ENCODE measurements at places on chromosomes 16 and 17.

DNA sequence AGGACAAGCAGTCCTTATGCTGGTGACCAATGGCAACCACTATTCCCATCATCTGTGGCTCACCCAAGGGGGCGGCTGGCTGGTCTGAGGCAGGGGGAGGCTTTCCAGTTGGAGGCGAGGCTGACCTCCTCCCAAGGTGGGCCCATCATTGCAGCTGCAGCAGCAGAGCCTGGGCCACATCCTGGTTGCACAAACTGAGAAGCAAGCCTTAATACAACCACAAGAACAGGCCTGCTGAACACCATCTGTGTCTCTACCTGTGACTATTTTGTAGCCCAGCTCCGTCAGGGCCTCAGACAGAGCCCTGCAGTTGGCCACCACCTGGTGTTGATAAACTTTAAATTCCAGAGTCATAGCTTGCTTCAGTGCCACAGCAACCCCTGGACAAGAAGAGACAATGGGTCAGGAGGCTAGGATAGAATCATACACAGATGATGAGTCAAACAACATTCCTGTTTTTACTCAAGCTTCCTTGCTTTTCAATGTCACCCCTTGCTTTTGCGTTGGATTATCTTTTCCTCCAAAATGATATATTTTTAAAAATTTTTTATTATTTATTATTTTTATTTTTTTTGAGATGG, 17.9 kb downstream of the SMCR8 start:
- no peak for DNase-seq

GRCh38 chr17:73974536-73974935, 228.9 kb upstream of the RPL38 start:
- no peak for DNase-seq

DNA sequence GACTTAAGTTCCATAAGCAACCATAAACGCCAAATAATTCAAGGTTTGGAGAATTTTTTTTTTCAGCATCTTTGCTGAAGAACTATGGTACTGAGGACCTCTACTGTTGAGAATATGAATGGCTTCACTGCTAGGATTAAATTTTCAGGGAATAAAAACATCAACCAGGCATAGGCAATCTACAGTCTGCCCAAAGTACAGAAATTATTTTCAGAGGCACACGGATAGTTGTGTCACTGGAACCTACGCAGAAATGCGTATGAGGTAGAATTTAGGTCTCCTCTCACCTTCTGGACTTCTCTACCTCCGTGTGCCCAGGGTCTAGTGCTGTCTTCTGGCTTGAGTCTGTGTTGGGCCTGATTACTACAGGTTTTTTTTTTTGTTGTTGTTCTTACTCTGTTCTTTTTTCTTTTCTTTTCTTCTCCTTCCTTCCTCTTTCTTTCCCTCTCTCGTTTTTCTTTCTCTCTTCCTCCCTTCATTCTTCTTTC, 39.7 kb downstream of the NACA2 start:
- DNase-seq, result no peak

- DNase-seq, result no peak
Observed at GRCh38 chr17:58300336-58300735, 19.6 kb upstream of the MPO start.

DNA sequence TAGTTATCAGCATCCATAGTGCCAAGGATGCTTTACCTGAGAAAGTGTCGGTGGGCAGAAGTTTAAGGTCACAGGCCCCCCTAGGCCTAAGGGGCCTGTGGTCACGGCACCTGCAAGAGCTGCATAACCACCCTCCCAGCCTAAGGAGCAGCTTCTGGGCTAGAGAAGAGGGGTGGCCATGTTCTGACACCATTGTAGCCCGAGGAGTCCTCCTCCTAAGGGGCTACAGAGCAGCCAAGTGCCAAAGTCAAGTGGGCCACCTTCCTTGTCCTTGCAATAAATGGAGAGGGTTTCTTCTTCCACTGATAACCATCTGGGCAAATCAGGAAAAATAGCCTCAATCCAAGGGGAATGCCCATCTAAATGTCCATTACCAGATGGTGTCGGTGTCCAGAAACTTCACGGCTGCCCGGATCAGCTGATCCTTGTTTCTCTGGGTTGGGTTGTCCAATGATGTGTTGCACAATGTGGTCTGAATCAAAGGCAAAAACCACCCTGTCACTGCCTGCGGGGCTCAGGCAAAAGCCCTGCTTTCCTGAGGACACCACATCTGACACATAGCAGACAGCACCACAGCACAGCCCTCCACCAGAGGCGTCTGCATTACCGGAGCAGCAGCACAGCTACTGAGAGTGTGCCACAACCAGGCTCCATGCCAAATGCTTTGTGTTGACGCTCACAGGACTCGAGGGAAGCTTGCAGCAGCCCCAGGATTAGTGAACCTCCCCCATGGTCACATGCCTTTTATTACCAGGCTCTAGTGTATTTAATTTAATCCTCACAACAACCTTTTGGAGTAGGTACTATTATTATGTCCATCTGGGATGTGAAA, 12.8 kb downstream of the ATPAF2 start:
- no peak for DNase-seq

GRCh38 chr17:3647769-3648555, 11.4 kb downstream of the CTNS start:
- DNase-seq, result peak; percentile 8

GRCh38 chr16:31718998-31719397, 154.6 kb upstream of the ZNF267 start:
- no peak for DNase-seq

DNA sequence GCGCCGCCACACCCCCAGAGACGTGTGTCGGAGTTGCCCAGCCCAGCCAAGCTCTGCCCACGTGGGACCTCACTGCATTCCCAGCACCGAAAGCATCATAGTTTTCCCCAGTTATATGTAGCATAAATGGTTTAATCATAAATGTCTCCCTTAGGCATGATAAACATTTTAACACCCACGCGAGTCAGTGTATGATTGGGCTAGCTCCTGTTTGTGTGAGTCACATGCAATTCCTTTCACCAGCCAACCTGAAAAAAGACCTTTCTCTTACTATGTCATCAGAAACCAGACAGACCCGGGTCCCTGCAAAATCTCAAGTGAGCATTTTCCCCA, 9.2 kb downstream of the TAF1C start:
- no peak for DNase-seq

GRCh38 chr16:67063008-67063407, 34.1 kb downstream of the CBFB start:
- DNase-seq, result no peak

GRCh38 chr17:74089869-74090464, 113.5 kb upstream of the RPL38 start:
- peak; percentile 8 for DNase-seq

DNA sequence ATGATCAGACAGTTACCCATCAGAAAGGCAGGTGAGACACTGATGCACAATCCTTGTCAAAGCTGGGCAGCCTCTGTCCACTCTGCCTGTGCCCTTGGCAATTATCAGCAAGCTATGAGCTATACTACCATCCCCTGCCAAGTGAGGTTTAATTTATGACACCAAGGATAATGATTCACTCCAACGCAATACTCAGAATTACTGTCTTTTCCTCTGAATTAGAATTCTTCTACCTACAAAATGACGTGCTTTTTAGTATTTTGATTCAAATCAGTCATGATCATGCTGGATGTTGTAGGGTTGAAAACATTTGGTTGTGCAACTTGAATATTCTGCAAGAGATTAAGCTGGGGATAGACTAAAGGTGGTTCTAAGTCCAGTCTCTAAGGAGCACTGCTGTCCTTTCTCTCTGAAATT, 116.8 kb upstream of the SOX9 start:
- no peak for DNase-seq

GRCh38 chr17:43801844-43802243, 21.6 kb downstream of the CFAP97D1 start:
- no peak for DNase-seq

GRCh38 chr17:54270499-54270898, 447.8 kb downstream of the KIF2B start:
- DNase-seq, result no peak

- peak; percentile 20 for DNase-seq
Observed at GRCh38 chr16:82182266-82183003, 12.4 kb upstream of the MPHOSPH6 start.

GRCh38 chr16:58409316-58409973, 17.2 kb downstream of the GINS3 start:
- DNase-seq, result no peak

DNA sequence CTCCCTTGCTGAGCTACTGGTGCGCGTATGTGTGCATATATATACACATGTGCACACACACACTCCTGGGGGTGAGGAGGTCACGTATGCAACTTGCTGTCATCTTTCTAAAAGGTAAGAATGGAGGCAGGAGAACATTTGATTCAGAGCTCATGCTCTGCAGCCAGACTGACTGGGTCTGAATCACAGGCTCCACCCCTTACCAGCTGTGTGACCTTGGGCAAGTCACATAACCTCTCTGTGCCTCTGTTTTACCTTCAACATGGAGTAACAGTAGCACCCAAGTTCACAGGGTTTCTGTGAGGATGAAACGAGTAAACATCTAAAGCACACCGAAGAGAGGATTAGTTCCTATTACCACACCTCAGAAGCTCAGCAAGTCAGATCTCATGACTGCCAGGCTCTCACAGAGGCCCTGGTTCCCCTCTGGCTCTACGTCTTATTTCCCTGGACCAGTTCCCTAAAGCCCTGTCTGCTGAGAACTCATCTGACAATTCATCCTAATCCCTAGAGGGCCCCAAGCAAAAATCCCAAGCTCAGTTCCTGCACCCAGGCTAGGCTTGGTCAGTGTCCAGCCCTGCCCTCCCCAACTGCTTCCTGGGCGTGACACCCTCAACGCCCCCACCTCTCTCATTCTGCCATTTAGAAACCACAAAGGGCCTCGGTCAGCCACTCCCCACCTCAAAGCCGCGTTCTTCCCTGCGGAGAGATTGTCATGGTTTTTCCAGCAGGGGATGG, 28.7 kb downstream of the ABR start:
- DNase-seq, result no peak

DNA sequence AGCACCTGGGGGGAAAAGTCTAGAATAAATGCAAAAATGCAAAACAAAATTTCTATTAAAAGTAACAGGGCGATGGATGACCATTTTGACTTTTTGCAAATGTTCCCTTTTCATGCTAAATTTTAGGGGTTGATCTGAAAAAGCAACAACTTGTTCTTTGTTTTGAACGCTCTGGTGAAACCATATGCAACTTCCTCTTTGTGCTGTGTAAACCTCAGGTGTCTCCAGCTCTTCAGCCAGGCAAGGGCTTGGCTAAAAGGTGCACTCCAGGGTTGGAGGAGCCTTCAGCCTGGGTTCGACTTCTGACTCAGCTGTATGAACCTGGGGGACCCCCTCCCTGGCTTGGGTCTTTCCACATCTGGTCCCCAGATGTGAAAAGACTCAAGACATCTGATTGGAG, 9.5 kb downstream of the IRF8 start:
- DNase-seq, result no peak

DNA sequence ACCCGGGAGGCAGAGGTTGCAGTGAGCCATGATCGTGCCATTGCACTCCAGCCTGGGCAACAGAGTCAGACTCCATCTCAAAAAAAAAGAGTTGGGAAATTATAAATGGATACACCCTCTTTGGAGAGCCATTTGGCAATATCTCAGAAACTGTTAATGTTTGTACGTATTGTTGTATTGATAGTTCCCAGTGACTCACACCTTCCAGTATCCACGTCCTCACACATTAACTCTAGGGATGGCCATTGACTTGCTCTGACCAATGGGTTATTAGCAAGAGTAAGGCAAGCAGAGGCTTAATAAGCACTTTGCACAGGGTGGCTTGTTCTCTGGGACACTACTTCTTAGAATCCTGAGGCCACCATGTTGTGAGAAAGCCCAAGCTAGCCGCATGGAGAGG, 107.6 kb upstream of the LHX1 start:
- no peak for DNase-seq

- peak; percentile 42 for DNase-seq
Observed at GRCh38 chr17:62933501-62934385, 32.3 kb upstream of the TANC2 start.

- DNase-seq, result no peak
Observed at GRCh38 chr16:61471023-61471422, 565.2 kb downstream of the CDH8 start.

DNA sequence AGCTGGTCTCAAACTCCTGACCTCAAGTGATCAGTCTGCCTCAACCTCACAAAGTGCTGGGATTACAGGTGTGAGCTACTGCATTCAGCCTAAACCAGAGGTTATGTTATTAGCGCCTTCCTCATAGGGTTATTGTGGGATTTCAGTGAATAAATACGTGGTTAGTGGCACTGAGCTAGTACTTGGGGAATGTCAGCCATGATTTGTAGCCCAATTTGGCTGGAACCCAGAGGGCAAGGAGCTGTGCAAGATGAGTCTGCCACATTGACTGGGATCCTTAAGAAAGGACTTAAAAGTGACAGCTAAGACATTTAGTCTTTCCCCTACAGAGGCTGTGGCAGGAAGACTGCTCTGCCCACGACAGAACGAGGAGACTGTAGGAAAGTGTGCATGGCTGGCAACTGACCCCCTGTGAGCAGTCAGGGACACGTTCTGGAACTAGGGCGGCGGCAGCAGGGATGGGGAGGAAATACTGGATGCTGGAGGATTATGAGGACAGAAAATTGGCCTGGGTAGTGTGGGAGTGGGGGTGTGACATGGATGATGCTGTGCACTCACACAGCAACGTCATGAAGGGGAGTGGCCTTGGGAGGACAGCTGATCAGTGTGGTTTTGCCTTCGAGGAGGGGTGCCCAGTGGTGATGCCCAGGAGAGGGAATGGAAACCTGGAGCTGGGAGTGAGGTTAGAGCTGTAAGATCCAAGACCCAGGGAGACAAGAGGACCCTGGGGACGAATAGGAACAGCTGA, 14.6 kb downstream of the ATP5PD start:
- DNase-seq, result peak; percentile 46

DNA sequence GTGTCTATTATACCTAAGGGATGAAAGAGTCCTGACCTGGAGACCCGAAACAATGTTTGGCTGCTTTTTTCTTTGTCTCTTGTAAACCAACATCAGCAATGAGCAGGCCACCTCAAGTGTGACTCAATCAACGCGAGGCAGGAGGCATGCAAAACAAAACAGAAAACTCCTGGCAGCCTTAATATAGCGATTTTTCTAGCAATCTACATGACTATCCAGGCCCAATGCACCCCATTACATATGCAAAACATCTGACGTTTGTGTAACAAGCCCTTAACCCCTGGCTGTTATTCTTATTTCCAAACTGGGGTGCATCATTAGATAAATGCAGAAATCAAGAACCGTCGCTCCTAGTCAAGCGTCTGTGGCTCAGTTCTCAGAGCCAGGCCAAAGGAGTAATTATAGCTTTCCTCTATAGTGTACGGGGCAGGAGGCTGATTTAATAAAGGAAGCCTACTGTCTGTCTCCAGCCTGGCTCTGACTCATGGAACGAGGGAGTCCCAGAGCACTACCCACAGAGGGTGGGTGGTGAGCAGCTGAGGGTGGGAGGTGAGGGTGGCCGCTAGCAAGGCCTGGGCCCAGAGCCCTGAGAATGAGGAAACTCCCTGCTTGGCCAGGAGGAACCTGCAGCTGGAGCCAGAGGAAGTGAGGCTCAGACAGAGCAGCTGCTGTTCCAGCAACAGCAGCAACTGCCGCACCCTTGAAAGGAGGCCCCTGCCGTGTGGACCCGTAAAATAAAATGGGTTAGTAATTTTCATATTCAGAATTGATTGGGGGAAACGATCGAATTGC, 43.9 kb downstream of the CHD9 start:
- no peak for DNase-seq

- DNase-seq, result peak; percentile 63
Observed at GRCh38 chr17:50199803-50200456, 1.5 kb downstream of the COL1A1 start.
